Testis (tissue), 5 donors: ENCODE measurements at places on chromosomes 7 and 10.
A peak's percentile ranks its signal among the peaks of the same experiment; 100 is the strongest.

DNA sequence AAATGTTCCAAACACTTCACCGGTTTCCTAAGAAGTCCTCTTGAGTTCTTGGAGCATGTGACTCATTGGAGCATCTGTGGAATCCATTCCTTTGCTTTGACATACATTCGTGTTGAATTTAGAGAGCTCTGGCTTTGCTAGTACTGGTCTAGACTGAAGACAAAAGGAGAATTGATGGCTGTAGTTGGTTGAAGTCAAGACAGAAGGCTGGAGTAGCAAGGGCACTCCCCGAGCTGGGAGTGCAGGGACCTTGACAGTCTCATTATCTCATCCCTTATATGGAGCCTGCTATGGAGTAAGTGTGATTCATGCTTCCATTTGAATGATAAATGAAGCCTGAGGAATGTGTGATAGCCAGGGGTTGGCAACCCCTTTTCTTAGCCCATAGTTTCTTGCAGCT lies 1249.1 kb downstream of the TYW1 start:
- no peak for DNase-seq

DNA sequence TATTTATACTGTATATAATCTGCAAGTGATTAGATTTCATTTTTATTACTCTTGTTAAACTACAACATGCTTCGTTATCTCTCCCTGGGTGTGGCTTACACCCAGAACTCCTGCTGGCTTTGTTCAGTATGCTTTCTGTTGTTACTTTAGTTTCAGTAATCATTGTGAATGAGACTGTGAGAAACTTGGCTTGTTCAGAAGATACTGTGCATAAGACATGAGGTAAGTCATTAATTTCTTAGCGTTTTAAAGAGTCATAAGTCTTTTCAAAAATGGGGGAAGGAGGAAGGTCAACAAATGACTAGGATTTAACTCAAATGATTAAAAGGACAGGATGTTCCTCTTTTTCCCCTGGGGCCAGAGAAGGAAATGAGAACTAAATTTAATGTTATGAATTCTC lies 11.6 kb upstream of the ADD3 start:
- peak; percentile 38 for DNase-seq

- DNase-seq = no peak
Observed at GRCh38 chr10:5512881-5513612, 11.7 kb upstream of the CALML3 start.

DNA sequence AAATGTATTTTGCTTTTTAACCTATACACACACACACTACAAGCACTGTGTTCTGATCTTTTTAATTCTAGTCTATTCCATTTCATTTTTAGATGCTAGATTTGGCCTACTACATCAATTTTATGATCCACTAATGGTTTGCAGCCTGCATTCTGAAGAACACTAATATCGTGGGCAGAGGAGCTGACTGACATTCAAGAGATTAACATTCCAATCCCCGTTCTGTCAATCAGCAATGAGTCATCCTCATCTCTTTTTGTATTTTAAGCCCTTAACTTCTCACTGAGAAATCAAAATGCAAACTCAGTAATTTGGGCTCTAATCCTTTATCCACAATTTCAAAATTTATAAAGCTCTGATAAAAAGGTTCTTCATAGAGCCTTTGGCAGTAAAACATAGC lies 47.1 kb upstream of the GAD2 start:
- DNase-seq = no peak

- DNase-seq = no peak
Observed at GRCh38 chr7:124840435-124840834, 74.8 kb upstream of the GPR37 start.

DNA sequence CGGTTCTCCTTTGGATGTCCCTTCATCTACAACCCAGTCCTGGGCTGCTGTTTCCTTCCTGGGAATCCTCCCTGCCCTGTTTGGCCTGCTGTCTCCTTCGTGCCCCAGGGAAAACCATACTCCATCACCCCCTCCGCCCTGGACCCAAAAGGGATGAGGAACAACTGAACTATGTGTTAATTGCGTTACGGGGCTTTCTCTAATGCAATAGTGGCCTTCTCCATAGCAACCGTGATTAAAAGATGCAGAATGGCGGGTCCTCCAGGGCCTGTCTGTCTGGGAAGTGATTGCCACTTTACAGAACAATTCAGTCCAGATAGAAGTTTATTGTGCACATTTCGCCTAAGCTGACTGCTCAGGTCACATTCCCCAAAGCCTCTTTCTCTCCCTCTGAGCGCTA lies 112.0 kb upstream of the FGFR2 start:
- DNase-seq = no peak

GRCh38 chr7:66143876-66144332 lies 29.3 kb downstream of the CRCP start:
- DNase-seq = no peak

GRCh38 chr7:28573059-28573553 lies 160.8 kb downstream of the CREB5 start:
- no peak for DNase-seq

- no peak for DNase-seq
Observed at GRCh38 chr7:77837966-77838365, 39.4 kb downstream of the PHTF2 start.

DNA sequence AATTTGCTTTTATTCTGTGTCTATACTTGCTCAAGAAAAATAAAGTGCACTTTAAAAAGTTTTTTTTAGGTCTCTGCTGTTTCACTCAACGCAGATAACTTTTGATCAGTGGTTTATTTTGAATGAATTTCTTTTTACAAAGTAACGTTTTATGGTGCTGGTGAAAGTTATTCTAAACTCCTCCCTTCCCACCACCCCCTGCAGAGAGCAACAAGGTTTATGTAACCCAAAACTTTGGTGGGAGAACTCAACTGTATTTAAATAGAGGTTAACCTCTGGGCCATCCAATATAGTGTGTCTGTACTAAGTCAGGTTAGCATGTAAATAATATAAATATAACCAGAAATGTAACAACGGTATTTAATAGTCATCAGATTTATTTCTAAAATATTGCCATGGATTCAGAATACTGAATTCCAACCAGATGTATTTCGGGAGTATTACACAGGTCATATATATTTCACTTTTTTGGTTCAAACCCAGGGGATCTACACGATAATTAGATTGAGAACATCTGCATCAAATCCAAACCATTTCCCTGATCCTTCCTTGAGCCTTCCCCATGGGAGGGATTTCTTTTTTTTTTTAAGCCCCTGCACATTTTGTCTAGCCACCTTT lies 3.9 kb upstream of the CUX1 start:
- DNase-seq = peak; percentile 33

- DNase-seq = peak; percentile 41
Observed at GRCh38 chr10:111281516-111281915, 204.7 kb downstream of the ADRA2A start.

DNA sequence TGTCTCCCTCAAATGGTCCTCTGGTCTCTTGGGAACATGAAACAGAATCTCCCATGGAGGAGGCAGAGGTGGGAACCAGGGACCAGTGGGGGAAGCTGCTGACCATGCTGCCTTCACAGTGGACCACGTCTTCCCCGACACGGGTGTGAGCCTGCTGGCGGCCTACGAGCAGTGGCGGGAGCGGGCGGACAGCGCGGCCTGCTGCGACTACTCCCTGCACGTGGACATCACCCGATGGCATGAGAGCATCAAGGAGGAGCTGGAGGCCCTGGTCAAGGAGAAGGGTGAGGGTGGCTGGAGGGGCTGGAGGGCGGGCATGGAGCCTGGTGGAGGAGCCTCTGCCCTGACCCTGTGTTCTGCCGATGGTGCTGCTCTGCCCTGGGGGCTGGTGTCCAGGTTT lies 8.0 kb downstream of the DPYSL4 start:
- no peak for DNase-seq

DNA sequence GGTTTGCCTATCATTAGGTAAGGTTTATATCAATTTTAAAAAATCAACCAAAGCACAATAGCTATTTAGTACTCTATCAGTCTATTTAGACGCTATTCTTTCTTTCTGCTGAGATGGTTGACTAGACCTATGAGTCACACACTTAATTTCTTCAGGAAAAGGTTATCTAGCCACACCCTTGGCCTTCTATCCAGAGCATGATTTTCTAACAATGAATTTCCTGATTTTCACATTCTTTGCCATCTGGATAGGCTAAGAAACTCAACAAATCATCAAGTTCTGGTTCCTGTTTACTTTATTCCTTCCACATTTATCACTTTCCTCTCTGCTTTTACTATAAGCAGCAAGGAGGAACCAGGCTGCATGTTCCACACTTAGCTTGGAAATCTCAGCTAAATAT lies 8.1 kb downstream of the PRPS1L1 start:
- DNase-seq = no peak

DNA sequence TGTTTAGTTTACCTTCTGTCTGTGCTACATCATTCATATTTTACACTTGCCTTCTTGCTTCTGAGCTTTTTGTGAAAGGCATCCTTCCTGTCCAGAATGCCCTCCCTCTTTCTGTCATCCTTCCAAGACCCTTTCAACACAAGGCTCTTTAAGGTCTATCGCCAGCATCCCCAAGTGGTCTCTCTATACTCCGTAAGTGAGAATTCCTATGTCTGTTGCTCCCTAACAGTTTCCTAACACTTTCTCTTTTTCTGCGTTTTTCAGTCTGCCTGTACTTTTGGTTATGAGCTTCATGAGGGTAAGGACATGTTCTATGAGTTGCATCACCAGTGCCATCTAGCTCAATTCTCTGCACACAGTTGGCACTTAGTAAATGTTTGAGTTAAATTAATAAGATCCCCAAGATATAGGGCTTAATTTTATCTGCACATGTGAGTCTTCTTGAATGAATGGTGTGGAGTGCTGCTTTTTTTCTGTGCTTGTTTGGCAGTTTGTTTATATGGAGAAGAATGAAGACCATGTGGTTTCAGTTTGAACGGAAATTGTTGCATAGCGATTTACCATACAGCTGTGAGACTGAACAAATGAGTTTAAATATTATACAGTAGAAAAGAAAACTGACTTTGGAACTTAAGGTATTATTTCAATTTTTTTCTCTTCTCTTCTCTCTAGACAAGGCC lies 29.4 kb downstream of the RABGEF1 start:
- DNase-seq = no peak

DNA sequence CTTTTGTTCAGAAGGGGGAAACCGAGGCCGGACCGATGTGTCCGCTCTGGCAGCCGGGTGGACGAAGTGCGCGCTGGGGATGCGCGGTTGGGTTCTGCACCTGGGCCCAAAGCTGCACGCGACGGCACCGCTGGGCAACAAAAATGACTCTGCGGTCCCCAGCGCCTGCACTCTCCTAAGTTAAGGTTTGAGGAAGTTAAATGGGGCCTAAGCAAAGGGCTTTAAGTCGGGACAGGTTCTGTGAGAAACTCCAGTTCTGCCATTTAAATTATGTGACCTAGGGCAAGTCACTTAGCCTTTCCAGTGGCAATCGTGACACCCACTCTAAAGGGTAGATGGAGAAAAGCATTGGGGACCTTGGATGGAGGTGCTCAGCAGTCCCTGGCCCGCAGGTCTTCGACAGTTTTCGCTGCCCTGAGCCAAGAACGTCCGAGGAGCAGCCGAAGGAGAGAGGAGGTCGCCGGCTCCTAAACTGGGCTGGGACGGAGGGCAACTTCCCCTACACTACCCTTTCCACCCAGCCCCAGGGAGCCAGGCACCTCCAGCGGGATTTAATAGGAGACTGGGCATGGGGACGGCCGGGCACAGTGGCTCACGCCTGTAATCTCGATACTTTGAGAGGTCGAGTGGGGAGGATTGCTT lies 534 bp upstream of the ACBD5 start:
- no peak for DNase-seq

- DNase-seq = no peak
Observed at GRCh38 chr10:131693766-131694165, 207.0 kb upstream of the PPP2R2D start.

- DNase-seq = no peak
Observed at GRCh38 chr10:121183707-121184106, 332.5 kb downstream of the WDR11 start.
